Activated naive CD8-positive, alpha-beta T cell treated with anti-CD3 and anti-CD28 coated beads, Interleukin-2, amount 10 ng/mL, durations not matched to agents 7 days and 5 days (primary cell): ENCODE measurements at places on chromosomes 2 and 18. TPM values are rescaled to one million over a fixed set of nuclear protein-coding genes. Genes with fewer than 3 reads are reported as not detected.

The PGAP1 gene
- total RNA-seq, result 44.9 TPM

The SERPINB11 gene
- not detected for total RNA-seq

The SLC9A4 gene
- 0.08 TPM for total RNA-seq

The IL1RN gene
- total RNA-seq, result 4.0 TPM
